NCI-H524 (cell line): ENCODE measurements at places on chromosomes 5 and 9.
A peak's percentile ranks its signal among the peaks of the same experiment; 100 is the strongest.

DNA sequence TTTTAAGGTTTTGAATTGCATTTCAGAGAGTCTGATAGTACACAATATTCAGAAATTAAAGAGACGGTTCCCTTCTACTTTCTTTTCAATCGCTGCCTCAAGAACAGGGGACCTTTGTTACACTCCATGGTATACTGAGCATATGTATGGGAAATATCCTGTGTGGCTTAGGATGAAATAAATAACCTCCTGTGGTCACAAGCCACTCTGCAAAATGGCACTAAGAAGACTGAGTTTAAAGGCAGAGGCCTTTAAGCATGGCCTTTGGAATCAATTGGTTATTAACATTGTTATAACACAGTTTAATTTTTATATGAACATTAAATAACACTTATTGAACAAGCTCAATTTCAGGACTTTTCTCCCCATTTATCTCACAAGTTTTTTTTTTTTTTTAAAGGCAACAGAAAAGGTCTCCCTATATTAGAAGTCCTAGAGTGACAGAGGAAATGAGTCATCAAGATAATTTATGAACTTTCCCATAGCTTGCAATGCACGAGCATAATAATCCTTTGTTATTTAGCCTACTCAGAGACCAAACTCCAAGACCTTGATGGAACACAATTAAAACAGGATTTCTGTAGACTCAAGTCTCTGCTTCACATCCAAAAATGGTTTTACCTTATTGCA, 341.9 kb downstream of the TMEM167A start:
- DNase-seq: no peak

DNA sequence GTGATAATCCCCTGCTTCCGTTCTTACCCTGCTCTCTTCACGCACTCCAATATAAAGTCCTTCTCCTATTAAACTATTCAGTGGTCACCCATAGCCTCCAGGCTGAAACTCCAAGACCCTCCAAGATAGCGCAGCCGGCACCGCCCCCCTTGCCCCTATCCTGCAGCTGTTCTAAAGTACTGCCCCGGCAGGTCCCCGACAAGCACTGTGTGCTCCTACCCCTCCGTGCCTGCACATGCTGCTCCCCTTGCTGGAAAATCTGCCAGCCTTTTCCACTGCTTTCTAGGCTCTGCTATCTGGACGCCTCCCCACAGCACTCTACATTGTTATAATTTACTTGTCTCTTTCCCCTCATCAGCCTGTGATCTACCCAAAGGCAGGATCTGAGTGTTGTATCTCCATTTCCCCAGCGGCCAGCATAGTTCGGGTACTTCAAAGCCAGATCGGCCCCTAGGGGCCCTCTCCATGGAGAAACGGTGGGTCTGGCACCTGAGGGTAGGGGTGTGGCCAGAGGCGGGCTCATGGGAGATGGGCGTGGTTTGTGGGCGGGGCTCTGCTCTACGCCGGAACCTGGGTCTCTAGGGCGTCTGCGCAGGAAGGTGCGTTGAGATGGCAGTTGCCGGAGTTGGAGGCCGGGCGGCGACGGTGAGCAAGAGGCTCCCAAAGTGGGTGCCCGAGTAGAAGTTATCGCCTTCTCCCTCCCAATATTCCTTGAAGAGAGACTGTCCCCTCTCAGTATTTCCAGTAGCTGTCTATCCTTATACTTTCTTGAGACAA, 83.5 kb upstream of the RUSC2 start:
- DNase-seq: no peak

DNA sequence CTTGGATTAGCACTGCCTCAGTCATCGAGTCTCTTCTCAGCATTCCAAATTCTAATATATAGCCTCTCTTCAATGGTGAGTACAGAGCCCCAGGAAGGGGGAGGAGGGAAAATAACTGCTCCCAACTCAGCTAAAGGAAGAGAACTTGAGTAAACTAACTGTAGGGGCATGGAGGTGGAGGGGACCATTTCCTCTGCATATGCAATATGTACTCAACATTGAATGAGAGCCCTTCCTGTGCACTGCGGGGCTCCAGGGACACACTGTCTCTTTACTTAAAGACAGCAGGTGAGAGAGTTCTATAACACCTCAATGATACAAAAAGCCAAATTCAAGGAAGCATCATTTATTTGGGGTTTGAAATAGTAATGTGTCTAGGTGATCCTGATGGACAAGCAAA, 75.1 kb downstream of the GNAQ start:
- DNase-seq: no peak

GRCh38 chr5:33827885-33828284, 63.9 kb downstream of the ADAMTS12 start:
- no peak for DNase-seq

- no peak for DNase-seq
These were observed 155.8 kb upstream of the RETREG1 start for GRCh38 chr5:16772556-16772955.

GRCh38 chr5:82222597-82223574, 55.3 kb downstream of the RPS23 start:
- no peak for DNase-seq

- DNase-seq: no peak
These were observed 111.0 kb downstream of the KLHL3 start for GRCh38 chr5:137624786-137625349.

DNA sequence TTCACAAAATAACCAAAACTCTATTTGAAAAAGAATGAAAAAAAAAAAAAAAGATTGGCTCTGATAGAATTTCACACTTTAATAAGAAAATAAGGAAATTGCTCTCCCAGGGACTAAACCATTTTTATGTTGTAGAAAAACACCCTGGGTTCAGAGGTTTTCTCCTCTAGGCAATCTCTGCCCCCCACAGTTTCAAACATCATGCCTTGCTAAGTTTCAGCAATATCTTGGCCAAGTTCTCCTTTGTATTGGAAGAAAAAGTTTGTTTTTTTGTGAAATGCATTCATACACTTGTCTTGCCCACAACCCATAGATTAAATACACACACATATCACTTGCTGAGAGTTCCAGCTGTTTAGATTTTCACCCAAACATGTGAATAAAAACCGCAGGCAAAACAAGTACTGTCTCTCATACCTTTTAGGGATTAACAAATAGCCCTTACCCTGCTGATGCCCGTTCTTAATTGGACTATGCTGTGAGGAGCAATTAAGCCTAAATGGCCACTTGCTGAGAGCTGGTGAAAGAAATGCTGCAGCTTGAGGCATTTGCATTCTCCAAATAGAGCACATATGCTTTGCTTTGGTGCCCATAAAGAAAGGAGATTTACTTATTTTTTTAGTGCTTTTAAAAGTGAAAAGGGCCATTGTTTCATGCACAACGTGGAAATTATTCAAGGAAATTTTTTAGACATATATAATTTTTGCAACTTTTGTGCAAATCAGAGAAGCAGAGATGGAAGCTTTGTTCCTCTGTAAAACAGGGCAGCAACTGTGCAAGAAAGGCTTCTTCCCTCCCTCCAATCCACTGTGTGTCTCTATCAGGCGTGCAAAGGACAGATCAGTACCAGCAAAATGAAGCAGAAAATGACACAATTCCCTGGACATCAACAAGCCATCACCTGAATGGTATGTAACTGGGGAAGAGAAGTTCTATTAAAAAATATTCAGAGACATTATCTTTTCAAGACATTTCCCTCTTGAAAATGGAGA, 262.4 kb upstream of the KIF2A start:
- peak; percentile 80 for DNase-seq

GRCh38 chr5:130109152-130109551, 204.9 kb downstream of the CHSY3 start:
- DNase-seq: peak; percentile 25

DNA sequence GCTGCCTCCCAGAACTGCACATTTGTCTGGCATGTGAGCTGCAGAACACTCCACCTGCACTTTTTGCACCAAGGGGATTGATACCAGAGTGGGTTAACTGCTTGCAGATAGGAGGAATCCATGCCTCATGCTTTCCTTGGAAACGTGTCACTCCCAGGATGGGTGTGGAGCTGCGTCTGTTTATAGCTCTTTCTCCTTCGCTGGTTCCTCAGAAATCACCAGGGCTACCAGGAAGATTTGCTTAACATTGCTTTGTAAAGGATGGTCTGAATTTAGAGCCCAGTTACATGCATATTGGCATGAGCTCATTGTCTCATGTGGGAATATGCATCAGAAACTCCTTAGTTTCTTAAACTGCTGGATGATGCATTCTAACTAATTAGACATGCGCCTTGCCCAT, 234.6 kb downstream of the GADD45G start:
- no peak for DNase-seq

GRCh38 chr5:93461756-93462155, 119.3 kb downstream of the NR2F1-AS1 start:
- no peak for DNase-seq

GRCh38 chr9:19180991-19181390, 49.5 kb upstream of the DENND4C start:
- no peak for DNase-seq

GRCh38 chr9:34691936-34692315, 850 bp upstream of the CCL19 start:
- DNase-seq: no peak

GRCh38 chr5:14503017-14503680, 78.4 kb upstream of the OTULINL start:
- DNase-seq: no peak

- no peak for DNase-seq
These were observed 40.0 kb downstream of the PAPPA start for GRCh38 chr9:116193636-116194035.

DNA sequence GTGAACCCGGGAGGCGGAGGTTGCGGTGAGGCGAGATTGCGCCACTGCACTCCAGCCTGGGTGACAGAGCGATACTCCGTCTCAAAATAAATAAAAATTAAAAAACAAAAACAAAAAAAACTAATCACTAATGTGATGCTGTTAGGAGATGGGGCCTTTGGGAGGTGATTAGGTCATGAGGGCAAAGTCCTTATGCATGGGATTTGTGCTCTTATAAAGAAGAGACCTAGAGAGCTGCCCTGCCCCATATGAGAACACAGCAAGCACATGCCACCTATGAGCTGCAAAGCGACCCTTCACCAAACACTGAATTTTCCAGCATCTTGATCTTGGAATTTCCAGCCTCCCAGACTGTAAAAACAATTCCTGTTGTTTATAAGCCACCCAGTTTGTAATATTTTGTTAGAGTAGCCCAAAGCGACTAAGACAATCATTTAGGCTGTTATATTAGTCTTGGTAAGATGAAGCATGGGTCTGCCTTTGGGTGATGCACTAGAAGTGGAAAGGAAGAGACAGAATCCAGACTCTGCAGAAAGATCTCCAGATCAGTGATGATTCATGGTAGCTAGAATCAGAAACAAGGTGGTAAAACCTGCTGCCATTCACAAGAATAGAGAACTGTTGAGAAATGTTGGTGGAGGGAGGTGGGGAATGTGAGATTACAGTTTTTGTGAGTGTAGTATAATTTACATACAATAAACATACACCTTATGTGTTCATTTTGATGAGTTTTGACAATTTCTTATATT, 26.2 kb downstream of the GPR21 start:
- no peak for DNase-seq

DNA sequence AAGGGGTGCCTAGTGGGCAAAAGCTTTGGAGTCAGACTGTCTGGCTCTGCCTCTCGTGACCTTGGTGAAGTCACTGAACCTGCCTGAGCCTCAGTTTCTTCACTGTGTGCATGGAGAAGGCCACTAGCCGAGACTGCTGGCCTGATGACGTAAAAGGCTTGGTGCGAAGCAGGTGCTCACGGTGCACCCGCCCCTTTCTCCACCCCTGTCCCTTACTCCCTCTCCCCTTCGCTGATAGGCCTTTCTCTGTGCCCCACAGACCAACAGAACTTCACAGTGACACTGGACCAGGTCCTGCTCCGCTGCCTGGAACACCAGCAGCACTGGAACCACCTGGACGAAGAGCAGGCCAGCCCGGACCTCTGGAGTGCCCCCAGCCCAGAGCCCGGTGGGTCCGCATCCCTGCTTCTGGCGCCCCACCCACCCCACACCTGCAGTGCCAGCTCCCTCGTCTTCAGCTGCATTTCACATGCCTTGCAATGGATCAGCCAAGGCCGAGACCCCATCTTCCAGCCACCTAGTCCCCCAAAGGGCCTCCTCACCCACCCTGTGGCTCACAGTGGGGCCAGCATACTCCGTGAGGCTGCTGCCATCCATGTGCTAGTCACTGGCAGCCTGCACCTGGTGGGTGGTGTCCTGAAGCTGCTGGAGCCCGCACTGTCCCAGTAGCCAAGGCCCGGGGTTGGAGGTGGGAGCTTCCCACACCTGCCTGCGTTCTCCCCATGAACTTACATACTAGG, 10.4 kb downstream of the FPGS start:
- DNase-seq: no peak

DNA sequence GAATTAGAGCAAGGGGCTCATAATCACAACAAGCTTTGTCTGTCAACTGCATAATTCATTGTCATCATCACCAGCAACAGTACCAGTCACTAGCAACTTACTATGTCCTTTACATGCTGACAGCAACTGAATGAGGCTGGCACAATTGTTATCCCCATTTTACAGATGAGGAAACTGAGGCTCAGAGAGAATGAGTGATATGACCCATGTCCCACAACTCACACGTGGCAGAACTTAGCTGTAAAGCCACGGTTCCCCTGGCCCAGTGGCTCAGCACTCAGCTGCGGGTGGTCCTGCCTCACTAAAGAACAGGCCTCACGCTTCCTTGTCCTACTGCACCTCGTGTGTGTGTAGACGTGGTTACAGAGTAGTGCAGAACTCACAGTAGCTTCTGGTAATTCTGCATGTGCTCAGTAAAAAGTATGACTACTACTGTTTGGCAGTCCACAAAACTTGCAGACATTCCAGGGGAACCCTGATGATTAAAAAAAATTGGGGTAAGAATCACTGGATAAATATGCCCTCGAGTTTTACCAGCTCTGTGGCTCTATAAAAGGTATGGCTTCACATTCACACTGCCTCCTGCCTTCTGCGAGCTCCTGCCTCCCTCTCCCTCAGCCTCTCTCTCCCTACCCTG, 30.2 kb downstream of the AFAP1L1 start:
- DNase-seq: no peak

GRCh38 chr5:65102976-65103711, 334.4 kb downstream of the CWC27 start:
- peak; percentile 67 for DNase-seq

GRCh38 chr9:129386812-129387177, 208.7 kb upstream of the IER5L start:
- no peak for DNase-seq
